ENCODE measurements at places on chromosomes 2 and 18. TPM values are rescaled to one million over a fixed set of nuclear protein-coding genes. Genes with fewer than 3 reads are reported as not detected.

The SH2D6 gene
- not detected for total RNA-seq

The ECEL1 gene
- total RNA-seq, result not detected

The ZNF407 gene
- 12.4 TPM for total RNA-seq

The RTKN gene
- total RNA-seq, result 11.0 TPM

The SERPINB13 gene
- not detected for total RNA-seq

The KIF3C gene
- total RNA-seq, result 9.6 TPM
